ENCODE measurements at places on chromosomes 1 and 21.
A peak's percentile ranks its signal among the peaks of the same experiment; 100 is the strongest.

GRCh38 chr21:26945916-26946675 lies 20.8 kb downstream of the ADAMTS5 start:
- DNase-seq = no peak

- DNase-seq = no peak
Observed at GRCh38 chr1:245671349-245671748, 516.6 kb downstream of the KIF26B start.

GRCh38 chr21:9735421-9735961 lies 785.9 kb upstream of the TPTE start:
- no peak for DNase-seq

DNA sequence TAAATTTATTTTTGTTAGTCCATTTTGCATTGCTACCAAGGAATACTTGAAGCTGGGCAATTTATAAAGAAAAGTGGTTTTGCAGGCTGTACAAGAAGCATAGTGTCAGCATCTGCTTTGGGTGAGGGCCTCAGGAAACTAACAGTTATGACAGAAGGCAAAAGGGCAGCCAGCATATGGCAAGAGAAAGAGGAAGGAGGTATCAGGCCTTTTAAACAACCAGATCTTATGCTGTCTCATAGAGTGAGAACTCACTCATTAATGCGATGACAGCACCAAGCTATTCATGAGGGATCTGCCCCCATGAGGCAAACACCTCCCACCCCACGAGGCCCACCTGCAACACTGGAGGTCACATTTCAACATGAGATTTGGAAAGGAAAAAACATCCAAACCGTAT lies 898.4 kb downstream of the KCNT2 start:
- DNase-seq = peak; percentile 4

DNA sequence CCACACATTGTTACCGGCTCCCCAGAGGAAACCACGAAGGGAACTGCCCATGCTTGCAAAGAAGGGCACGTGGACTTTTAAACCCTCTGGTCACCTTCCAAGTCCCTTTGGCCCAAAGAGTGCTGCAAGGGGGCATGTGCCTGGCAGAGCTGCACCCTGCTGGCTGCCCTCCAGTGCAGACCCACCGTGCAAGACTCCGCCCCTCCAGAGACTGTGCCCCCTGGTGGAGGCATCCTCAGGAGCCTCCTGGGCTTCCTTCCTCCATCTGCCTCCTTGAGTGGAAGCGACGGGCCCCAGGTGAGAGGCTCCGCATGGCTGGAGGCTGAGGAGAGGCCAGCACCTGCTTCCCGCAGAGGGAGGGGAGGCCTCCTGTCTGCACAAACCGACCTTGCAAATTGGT lies 100.6 kb downstream of the CRYAA start:
- peak; percentile 36 for DNase-seq

- no peak for DNase-seq
Observed at GRCh38 chr1:159602501-159602999, 14.9 kb downstream of the APCS start.

- DNase-seq = no peak
Observed at GRCh38 chr1:119737040-119737682, 25.4 kb downstream of the PHGDH start.

DNA sequence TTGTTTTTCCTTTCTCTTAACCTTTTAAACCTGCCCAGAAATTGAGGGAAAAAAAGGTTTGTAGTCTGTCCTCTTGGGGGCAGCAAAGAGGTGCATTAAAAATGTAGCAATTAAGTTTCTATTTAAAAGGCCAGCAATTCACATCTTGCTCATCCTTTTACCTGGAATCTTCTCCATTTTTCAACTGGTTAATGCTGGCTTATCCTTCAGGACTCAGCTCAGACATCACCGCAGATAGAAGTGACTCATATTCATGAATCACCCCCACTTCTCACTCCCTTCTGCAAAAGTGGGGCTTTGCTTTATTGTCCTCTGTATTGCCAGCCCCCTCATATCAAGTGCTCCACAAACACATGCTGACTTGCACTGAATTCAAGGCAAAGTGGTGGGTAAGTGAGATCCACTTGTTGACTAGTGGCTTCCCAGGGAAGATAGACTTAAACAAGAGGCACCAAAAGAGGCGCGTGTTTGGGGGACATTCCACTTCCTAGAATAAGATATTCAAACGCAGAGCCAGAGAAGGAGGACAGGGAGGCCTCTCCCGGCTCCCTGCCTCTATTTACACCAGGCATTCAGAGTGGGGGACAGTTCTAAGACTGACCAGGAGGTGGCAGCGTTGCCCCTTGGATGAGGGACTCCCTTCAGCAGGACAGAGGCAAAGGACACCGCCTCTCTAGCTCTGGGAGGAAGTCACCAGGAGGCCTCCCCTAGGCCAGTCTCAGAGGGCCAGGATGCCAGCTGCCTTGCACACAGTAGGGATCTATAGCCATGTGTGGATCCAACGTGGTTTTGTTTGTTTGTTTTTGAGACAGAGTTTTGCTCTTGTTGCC lies 23.2 kb upstream of the ZNF648 start:
- DNase-seq = peak; percentile 86

DNA sequence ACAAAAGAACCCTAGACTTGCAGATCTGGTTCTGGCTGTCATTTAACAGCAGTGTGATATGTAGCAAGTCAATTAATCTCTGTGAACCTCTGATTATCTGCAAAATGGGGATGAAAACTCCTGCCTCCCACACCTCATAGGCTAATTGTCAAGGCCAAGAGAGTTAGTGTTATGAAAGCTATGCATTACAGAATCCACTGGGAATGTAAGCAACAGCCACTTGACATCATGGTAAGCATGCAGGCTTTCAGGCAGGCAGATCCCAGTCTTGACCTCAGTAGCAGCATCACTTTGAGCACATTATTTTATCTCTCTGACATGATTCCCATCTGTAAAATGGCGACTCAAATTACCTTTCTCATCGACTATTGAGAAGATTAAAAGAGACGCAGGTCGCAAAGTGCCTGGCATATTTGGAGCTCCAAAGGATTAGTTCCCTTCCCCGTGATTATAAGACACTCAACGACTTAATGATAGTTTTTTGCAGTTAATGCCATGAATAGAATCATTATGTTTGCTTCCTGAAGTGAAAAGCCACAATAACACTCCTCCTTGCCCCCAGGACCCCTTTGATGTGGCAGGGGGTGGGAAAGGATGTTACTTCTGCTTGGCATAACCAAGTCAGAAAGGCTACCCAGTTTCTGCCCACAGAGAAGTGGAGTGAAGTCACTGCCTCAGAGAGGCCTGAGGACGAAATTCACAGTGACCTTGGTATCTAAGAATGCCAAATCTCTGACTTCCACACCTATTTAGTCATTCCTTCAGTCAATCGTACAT lies 273.0 kb upstream of the NFIA start:
- DNase-seq = no peak

DNA sequence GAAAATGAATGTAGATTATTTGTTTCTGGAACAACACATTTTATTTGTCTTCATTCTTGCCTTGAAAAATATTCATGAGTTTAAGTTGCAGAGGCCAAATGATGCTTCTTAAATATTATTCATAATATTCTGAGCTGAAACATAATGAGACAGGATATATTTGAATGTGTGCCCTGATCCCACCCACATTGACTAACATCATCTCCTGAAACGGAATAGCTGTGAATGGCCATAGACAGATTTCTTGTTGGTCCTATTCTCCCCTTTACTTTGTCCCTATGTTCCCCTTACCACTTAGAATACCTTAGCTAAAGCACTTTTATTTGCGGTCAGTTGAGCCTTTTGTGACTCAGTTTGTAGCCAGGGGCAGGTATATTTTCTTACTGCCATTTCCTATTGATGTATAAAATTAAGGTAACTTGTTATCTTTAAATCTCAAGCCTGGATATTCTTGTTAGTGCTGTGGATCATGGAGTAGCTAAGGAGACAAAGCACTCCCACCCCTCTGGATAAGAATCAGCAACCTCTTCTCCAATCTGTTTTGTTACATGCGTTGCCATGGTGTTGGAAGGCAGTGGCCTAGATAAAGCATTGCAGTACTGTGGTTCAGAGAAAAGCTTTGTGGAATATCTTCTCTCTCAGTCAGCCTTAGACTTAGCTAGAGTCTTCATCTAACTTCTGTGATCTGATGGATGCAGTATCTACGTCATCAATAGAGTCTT lies 478.5 kb upstream of the DEPDC1 start:
- no peak for DNase-seq

DNA sequence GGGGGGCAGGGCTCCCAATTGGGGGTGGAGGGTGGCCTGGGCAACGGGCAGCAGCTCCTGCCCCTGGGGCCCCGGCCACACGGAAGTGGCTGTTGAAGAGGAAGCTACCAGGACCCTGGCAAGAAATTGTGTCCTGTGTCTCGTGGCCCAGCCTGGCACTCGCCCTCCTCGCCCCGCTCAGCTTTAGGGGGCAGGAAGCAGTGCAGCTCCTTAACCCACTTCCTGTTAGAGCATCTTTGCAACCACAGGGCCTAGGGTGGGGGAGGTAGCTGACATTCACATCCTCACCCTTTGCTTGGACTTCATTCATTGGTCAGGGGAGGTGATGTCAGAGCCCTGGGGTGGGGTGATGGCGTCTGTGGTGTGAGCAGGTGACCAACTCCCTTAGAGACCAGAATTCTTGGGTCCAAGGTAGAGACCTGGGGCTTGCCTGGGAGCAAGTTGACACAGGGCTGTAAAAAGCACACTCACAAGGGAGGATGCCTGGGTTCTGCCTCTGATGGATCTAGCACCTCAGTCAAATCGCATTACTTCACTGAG lies at the start of gene ARHGAP30:
Gene ARHGAP30 (minus strand): TSS at position 161 of the 540 bp plus-strand sequence. CDS start 267 bp downstream, outside the sequence.
- DNase-seq = peak; percentile 94

- DNase-seq = no peak
Observed at GRCh38 chr21:24112020-24112419, 1495.3 kb downstream of the MRPL39 start.

- DNase-seq = no peak
Observed at GRCh38 chr1:81800695-81801650, at the start of gene ADGRL2. TSS of gene ADGRL2 (plus strand) at chr1:81800934. CDS start at chr1:81836985, 36,051 bp downstream.

DNA sequence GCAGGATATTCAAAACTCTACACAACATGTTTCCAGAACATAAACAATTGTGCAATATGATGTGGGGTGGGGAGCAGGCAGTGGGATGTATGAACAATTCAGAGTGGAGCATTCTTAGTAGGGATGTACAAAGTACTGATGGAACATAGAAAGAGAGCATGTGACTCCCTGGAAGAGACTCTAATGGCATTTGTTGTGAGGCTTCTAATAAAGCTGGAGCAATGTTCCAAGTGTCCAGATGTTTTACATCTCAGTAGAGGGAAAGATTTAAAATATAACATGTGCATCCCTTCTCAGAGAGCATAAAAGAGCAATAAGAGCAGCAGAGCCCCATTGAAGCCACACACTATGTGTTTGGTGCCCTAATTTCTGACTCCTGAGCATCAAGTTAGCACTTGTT lies 116.5 kb downstream of the BRINP2 start:
- no peak for DNase-seq

DNA sequence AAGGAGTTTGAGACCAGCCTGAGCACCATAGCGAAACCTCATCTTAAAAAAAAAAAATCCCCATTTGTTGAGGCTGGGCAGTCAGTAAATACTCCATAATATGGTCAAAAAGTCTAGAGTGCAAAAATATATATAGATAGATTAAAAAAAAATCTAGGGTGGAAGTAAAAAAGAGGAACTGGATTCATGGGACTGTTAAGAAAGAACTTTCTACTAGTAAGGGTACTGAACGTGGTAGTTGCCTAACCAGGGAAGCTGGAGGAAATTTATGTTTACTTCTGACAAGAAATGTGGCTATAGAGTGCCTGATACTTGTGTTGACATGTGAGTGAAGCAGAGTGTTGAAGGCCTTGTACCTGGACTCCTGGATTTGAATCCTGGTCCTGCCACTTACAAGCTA lies 265.9 kb upstream of the FAM78B start:
- peak; percentile 17 for DNase-seq

DNA sequence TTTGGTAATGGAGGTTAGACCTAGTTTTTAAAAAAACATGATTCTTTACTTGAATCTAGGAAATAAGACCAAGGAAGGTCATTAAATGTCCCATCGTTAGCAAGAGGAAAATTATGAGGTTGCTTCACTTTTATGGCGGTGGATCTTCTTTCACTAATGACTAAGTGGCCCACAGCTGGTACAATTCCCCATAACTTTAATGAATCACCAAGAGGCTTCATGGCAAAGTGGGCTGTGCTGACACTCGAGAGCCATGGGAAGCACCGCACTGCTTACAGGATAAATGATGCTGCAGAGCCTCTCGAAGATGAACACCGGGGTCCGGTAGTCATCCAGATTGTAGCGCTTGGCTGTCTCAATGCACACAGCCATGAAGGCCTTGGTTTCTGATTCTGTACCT lies 108.8 kb downstream of the UBR4 start:
- no peak for DNase-seq

GRCh38 chr1:29391362-29391880 lies 155.1 kb downstream of the PTPRU start:
- no peak for DNase-seq

GRCh38 chr1:102952400-102952799 lies 155.9 kb downstream of the COL11A1 start:
- no peak for DNase-seq

DNA sequence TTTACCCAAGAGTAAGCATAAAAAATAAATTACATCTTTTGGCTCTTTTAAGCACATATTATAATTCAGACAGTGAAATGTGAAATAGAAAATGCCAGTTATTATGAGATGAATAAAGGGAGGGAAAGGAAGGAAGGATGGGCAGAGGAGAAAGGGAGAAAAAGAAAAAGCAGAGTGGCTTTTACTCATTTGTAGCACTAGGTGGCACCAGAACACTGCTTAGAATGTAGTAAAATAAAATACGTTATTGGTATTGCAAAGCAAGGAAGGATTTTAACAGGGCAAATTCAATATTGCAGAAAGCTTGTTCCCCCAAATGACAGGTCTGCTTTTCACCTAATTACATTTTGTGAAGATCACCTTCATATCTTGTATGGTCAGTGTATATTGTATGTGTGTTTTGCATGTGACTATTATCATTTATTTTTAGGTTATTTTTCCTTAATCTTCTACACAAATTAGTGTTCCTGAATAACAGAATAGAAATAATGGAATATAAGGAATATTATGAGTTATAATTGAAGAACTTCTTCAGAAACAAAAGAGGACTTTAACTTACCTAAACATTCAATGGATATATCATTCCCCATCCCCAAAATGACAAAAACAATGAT lies 9.1 kb upstream of the PCNX2 start:
- DNase-seq = peak; percentile 52

DNA sequence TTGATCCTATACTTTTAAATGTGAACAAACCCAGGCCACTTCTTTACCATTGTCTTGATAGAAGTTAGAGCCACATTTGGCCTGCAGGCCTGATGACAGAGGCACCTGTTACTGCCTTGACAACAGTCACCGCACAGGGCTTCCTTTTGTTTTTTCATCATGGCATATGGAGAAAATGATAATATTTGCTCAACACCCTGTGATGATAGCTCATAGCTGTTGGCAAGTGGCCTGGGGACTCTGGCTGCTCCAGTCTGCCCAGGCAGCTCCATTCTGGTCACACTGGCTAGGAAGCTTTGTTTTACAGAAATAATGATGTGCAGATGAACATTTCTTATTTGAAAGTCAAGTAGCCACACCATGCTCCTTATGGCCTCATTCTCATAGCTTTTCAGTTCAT lies 89.6 kb upstream of the GPR88 start:
- DNase-seq = no peak

GRCh38 chr1:44536357-44537209 lies 131.5 kb downstream of the RNF220 start:
- no peak for DNase-seq

Measured in NB4 (cell line).